Stimulated activated CD4-positive, alpha-beta T cell treated with anti-CD3 and anti-CD28 coated beads, Interleukin-1b, Interleukin-23, amount 100 ng/mL, for 24 hours (primary cell): ENCODE measurements at places on chromosomes 7 and 10.

DNA sequence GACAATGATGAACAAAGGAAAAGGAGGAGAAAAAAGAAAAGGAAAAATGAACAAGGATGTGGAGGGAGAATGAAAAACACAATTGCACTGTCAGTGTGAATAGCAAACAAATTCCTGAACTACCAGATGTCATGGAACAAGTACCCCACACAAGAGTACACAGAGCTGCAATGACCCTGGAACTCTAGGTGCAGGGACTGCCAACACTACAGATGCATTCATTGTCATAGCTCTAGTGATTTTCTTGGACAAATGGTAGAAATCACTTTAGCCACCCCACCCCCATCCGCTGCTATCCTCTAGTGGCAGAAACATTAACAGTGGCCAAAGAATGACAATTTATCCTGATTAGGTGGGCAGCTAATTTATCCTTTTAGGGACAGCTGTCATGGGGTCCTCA, 3.1 kb downstream of the RNF133 start:
- no peak for DNase-seq

DNA sequence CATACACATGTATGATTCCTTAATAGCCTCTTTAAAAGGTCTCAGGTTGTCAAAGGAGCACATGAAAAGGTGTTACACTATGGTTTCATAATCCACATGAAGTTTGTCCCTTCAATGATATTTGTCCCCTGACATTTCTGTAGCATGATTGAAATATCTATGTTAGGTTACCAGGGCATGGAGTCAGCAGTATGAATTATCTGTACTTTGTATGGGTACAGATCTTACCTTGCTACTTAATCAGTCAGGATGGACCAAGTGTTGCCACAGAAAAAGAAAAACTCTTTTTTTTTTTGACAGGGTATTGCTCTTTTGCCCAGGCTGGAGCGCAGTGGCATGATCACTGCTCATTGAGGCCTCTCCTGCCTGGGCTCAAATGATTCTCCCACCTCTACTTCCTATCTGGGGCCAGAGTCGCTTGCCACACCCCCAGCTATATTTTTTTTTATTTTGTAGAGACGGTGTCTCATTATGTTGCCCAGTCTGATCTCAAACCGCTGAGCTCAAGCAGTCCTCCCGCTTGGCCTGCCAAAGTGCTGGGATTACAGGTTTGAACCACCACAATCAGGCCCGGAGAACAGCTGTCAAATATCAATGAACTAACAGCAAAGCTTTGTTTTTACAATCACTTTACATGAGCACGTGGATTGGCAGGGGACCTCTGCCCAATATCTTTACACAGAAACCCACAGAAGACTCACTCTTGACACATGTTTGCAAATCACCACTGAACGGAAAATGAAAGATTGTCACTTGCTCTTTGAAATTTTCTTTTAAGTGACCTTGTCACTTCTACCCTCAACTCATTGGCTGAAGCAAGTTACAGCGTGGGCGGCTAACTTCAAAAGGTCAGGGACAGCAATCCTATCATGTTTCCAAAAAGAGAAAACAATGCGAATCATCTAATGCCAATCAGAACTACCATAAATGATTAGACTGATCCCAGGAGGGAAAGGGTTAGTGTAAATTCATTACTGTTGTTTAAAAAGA, 140.2 kb downstream of the PRKG1 start:
- no peak for DNase-seq

- DNase-seq = no peak
Observed at GRCh38 chr10:112946649-112947048, 3.4 kb upstream of the TCF7L2 start.

DNA sequence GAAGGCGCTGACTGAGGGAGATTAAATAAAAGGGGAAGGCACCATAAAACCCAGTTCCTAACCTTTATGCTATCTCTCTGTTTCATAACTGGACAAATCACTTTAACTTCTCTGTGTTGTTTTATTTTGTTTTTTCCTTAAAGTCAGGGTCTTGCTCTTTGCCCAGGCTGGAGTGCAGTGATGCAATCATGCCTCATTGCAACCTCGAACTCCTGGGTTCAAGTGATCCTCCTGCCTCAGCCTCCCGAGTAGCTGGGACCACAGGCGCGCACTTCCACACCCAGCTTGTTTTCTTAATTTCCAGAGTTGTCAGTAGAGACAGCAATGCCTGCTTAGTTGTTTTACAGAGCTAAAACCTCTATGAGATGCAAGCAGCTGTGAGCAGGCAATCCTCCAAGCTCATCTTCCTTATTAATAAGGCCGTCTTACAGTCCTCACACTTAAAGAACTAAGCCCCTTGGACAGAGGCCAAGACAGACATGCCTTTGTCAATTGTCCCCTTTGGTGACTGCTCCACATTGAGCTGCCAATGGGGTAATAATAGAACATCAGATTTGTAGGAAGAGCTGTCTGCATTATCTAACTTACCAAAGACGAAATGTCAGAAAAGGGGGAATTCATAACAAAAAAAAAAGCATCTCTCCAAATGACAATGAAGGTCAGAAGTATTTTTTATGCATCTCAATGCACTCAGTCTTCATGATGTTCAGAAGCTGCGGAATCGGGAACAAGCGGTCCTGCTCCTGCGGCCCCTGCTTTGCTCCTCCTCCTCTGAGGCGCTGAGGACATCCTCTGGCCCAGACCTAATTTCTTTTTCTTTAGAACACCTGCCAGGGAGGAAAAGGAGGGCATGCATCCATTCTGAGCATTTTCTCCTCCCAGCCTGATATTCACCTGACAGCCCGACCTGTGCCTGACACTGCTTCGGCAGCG, 62.7 kb upstream of the RNF32 start:
- DNase-seq = no peak

DNA sequence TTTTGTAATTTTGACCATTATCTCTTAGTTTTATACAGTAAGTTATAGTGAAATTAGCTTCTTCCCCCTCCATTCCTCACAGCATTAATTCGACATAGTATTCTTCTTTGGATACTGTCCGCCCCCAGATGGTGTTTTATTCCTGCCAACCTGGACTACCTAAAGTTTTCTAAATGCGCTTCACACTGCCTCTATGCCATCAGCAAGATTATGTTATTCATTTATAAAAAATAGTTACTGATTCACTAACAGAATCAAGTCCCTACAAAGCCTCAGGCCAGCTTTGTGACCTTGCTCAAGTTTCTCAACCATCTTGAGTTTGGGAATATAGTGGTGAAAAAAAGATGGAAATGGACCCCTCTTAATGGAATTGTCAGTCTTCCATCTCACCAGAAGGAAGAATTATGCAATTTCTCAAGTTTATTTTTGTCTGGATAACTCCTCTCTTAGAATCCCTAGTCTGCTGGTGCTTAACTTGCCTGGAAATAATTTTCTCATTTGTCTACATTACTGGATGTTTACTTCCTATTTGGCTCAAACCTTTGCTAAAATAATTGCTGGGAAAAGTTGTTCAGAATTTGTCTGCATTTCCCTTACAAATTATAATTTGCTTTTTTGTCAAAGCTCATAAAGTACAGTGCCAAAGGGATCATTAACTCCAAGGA, 16.7 kb upstream of the FGL2 start:
- no peak for DNase-seq

- DNase-seq = no peak
Observed at GRCh38 chr7:38907066-38907465, 1.9 kb downstream of the VPS41 start.
